ENCODE measurements at places on chromosomes 3 and 15. TPM values are rescaled to one million over a fixed set of nuclear protein-coding genes. Genes with fewer than 3 reads are reported as not detected.
A peak's percentile ranks its signal among the peaks of the same experiment; 100 is the strongest.

Gene DAZL
- not detected for total RNA-seq

Gene FYCO1
- total RNA-seq, result 38.7 TPM

Gene SLC38A3
- 4.3 TPM for total RNA-seq

- H3K4me3 ChIP-seq, result no peak overlapping the region
- H3K27me3 ChIP-seq, result no peaks in the 10 kb centered on the region
- no peaks in the 10 kb centered on the region for H3K36me3 ChIP-seq
Measured at GRCh38 chr3:87390353-87390752, 114.0 kb upstream of the POU1F1 start.

- H3K27ac ChIP-seq, result no peak overlapping the region
Measured at GRCh38 chr3:80238152-80238551, 470.4 kb upstream of the ROBO1 start.

- no peak for DNase-seq
- peaks cover 20% of the 10 kb centered on the region for H3K36me3 ChIP-seq
- no peak overlapping the region for H3K27ac ChIP-seq
- H3K4me3 ChIP-seq, result no peak overlapping the region
- H3K4me1 ChIP-seq, result peaks cover 13% of the 10 kb centered on the region
Measured at GRCh38 chr3:12611117-12611516, 52.8 kb downstream of the RAF1 start.

- no peak overlapping the region for H3K4me3 ChIP-seq
- DNase-seq, result no peak
- no peaks in the 10 kb centered on the region for H3K27me3 ChIP-seq
- no peaks in the 10 kb centered on the region for H3K4me1 ChIP-seq
- H3K27ac ChIP-seq, result no peak overlapping the region
Measured at GRCh38 chr3:64240396-64240795, 15.1 kb upstream of the PRICKLE2 start.

- no peak overlapping the region for H3K4me3 ChIP-seq
- H3K36me3 ChIP-seq, result no peaks in the 10 kb centered on the region
- DNase-seq, result peak; percentile 8
- no peaks in the 10 kb centered on the region for H3K27me3 ChIP-seq
- H3K4me1 ChIP-seq, result no peaks in the 10 kb centered on the region
Measured at GRCh38 chr15:86082619-86083380, 3.1 kb downstream of the AGBL1 start.

DNA sequence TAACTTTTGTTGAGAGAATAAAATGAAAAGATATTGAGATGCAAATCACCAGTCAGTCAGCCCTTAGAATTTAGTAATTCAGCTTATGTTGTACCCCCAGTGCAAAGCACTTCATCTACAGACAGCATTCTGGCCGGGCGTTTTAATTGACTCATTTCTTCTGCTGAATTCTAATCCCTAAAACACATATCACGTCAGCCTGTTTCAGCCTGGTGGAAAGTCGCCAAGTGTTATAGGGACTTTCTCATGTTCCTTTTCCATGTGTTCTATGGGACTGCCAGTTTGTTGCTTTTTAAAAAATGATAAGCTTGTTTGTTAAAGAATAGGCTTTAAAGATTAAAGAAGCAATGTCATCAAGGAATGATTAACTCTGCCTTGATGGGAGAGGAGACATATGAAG, 169.7 kb upstream of the BFSP2 start:
- H3K4me1 ChIP-seq, result no peaks in the 10 kb centered on the region
- no peaks in the 10 kb centered on the region for H3K36me3 ChIP-seq
- H3K27me3 ChIP-seq, result no peaks in the 10 kb centered on the region
- DNase-seq, result peak; percentile 56
- H3K27ac ChIP-seq, result no peak overlapping the region
- H3K4me3 ChIP-seq, result no peak overlapping the region

DNA sequence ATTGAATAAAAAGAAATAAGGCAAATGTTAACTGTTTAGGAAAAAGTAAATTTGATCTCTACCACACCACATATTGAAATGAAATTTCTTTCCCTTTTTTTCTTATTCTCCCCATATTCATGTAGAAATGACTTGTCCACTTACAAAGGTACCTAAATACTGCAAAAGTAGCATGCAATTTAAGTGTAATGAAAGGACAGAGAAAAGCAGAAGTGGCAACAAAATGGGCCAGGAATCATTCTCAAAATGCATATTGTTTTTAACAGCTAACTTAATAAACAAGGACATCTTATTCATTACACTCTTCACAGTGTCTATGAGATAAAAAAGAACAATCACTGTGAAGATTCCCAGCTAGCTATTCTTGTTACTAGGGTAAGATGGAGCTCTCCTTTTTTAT, 40.6 kb upstream of the FGF7 start:
- H3K27me3 ChIP-seq, result no peaks in the 10 kb centered on the region
- H3K27ac ChIP-seq, result no peak overlapping the region
- H3K4me3 ChIP-seq, result no peak overlapping the region
- no peaks in the 10 kb centered on the region for H3K36me3 ChIP-seq
